ENCODE measurements at places on chromosomes 11 and 22. TPM values are rescaled to one million over a fixed set of nuclear protein-coding genes. Genes with fewer than 3 reads are reported as not detected.

VPREB1 gene
- not detected for total RNA-seq

HEPHL1 gene
- not detected for total RNA-seq

- no peak for DNase-seq
These were observed 78.1 kb upstream of the PICALM start for GRCh38 chr11:86147004-86147403.

DNA sequence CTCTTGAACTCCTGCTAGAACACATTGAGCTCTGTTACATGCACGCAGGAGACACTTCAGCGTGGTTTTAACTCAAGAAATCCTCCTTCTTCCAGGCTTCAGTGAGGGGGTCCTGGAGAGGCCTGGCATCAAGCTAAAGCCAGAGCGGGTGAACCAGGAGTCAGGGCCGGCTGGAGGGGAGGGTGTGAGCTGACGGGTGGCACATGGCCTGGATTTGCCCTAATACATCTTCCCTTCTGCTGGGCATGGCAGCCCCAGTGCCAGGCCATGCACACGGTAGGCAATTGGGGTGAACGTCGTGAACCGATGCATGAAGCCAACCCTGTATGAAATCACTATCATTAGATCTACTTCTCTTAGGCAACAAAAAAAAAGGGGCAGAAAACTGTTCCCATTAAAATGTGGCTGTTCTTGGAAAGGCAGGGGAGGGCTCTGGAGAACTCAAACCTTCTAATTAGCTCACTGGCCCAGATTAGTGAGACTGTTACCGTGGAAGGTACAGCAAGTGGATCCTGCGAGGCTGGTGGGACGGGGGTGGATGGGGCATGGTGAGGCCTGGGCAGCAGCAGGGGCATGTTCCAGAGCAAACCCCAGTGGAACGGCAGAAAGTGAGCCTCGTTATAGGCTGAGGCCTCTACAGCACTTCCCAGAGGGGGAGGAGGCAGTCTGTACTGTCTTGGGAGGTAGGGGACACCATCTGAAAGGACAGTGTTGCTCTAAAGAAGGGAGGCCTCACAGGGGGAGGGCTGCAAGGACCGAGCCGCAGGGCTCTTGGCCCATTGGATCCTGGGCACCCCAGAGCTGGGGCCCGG is 10.6 kb downstream of the IFT27 start:
- DNase-seq: no peak

DNA sequence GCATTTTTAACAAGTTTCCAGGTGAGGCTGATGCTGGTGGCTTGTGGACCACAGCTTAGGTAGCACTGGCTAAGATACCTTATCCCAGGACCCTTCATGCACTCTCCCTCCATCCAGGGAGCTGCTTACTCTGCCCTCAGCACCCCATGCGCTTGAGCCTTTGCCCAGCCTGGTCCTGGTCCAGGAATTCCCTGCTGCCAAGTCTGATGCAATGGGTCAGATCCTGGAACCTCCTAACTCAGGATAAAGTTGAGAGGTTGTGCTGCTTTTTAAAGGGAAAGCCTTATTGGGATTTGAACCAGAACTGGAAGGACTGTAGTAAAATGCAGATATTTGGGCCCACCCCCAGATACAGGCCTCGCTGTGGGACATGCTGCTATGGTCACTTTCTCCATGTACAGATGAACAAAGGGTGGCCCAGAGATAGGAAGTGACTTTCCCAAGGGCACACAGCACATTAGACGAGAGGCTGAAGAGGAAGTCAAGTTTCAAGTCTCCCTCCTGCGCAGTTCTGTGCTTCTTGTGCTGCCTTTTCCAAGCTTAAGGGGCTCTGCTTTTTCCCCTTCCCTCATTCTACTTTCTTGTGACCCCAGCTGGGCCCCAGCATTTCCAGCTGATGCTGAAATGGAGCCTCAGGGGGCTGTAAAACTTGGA is 824 bp upstream of the LGALS12 start:
- peak; percentile 62 for DNase-seq
